ENCODE measurements at places on chromosomes 7 and 10. TPM values are rescaled to one million over a fixed set of nuclear protein-coding genes. Genes with fewer than 3 reads are reported as not detected.

DNA sequence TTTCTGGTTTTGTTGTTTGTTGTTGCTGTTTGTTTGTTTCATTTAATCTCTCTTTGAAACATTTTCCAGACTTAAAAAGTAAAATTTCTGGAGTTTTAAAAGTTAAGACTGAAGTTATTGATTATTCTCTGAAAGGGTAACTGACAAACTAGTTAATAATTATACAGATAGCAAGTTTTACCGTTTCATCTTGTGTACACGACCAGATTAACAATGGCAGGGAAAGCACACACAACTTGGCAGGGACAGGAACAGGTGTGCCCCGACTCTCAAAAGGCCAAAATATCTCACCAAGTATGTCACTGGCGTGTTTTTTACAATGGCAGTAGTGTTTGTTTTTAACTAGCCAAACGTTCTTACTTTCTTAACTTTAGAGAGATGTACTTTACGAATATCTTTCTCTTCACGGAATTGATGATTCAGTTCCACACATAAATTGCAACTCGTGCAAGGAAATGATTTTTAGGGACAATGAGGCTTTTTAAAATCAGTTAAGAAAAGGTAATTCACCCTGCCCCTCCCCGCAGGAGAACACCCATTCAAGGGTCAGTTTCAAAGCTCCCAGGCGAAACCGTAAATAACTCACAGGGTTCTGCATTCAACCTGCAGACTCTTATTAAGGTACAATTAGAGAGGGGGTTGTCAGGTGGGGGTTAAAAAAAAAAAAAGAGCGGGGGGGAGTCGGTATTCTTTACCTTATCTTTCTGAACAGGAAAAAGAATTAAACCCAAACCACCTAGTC lies 3.5 kb downstream of the CTBP2 start:
- no peak for DNase-seq

Gene GOT1
- 13.7 TPM for total RNA-seq

Gene ANKRD61
- total RNA-seq, result not detected

Gene TRIM73
- total RNA-seq, result 1.6 TPM
